ENCODE measurements at places on chromosomes 1 and 21. TPM values are rescaled to one million over a fixed set of nuclear protein-coding genes. Genes with fewer than 3 reads are reported as not detected.

The ADAM30 gene
- not detected for total RNA-seq

The AUNIP gene
- total RNA-seq, result 4.2 TPM

The IL20 gene
- total RNA-seq, result not detected

The OR2W3 gene
- total RNA-seq, result not detected

The FAM110D gene
- total RNA-seq, result 5.6 TPM

The RORC gene
- not detected for total RNA-seq

The OSBPL9 gene
- total RNA-seq, result 101 TPM

The VSIG8 gene
- not detected for total RNA-seq

Measured in vein endothelial cell (primary cell).